ENCODE measurements at places on chromosomes 4 and X. TPM values are rescaled to one million over a fixed set of nuclear protein-coding genes. Genes with fewer than 3 reads are reported as not detected.

- DNase-seq, result no peak
Measured at GRCh38 chr4:134848681-134849080, 647.1 kb upstream of the PABPC4L start.

DNA sequence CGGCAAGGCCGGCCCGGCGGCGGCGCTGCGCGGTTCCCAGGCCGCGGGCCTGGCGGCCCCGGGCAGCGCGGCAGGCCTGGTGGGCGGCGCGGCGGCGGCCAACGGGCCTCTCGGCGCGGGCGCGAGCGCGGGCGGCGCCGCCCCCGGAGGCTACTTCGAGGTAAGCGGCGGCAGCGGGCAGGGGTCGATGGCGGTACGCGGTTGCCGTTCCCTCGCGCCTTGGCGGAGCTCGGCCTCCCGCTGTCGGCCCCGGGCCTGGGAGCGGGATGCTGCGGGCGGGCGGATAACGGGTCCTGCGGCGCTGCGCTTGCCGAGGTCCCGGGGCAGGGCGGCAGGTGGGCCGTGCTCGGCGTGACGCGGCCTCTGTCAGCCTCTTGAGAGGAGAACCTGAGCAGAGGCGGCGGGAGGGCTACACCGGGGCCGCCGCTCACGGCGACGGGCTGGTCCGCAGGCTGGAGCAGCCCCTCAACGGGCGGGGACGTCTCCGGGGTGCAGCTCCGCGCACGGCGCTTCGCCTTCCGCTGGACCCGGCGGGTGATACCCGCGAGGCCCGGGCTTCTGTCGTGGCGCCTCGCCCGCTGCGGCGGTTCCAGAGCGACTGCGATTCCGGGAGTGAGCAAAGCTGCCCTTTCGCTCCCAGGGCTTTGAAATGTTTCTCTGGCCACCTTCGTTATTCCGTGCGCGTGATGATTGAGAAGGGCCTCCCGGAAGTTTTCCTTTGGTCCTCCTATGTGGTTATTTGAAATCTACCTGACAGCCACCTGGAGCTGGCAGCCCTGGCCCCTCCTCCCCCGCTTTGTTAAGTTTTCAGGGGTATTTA is 774 bp downstream of the FAM193A start:
- DNase-seq, result peak; percentile 70

DNA sequence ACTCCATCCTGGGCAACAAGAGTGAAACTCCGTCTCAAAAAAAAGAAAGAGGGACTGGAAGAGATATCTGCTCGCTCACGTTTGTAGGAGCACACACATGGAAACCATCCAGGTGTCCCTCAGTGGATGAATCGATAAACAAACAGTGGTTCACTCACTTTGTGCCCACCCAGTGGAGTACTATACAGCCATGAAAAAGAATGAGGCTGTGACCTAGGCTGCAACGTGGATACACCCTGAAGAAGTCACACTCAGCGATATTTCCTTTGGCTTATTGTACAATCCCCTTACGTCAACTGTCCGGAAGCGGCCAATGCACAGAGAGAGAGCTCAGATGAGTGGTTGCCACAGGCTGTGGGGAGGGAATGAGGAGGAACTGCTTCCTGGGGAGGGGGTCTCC is 82.3 kb upstream of the PPP2R3B start:
- DNase-seq, result no peak

DNA sequence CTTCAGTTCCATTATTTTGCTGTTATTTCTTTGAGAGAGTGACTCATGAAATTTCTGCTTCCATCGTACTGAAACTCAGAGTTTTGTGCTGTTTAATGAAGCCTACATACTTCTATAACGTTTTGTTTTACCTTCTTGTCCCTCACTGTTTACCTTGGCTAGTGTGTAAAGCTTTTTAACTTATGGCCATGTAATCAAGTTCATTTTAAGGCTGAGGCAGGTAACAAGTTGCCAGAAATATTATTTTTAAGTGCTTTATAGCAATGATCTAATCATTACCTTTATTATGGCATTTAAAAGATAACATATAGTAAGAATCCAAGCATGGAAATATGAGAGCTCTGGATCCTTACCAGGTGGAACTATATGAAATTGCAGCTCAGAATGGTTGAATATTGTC is 102.3 kb upstream of the FAT1 start:
- DNase-seq, result no peak

- DNase-seq, result no peak
Measured at GRCh38 chr4:110953191-110953590, 330.3 kb upstream of the PITX2 start.

DNA sequence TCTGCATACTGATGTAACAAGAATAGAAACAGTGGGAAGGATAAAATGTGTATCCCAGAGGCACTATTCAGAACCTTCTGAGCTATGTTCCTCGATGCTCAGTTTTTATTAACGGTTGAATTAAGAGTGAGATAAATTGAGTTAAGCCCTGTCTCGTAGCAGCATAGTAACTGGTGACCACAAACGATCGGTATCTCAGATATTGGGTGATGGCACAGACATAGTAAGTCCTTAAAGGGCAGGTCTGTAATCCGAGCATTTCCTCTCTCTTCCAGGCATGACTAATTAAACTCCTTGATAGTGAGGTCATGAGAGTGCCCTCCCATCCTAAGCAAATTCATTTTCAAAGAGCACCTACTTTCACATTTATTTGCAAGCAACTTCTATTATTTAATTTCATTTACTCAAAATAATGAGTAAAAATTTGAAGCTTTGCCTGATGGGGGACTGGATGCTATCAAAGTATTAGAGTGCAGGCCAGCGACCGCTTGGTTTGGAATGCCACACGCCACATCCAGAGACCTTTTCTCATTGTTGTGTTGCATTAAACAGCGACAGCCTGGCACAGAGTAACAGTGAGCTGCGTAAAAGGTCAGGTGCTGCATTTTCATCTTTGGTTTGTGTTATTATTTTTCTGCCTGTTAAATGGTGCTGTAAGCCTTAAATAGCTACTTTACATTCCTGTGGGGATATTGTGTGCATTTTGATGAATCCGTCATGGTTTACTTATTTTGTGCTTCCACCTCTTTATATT is 101.9 kb downstream of the PCDH7 start:
- no peak for DNase-seq

DNA sequence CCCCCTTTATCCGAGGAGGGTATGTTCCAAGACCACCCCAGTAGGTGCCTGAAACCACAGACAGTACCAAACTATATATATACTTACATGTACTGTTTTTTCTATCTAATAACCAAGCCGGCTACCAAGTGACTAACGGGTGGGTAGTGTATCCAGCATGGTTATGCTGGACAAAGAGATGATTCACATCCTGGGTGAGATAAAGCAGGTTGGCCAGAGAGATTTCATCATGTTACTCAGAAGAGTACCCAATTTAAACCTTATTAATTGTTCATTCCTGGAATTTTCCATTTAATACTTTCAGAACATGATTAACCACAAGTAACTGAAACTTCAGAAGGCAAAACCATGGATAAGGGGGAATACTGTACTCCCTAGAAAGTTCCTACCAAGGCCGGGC is 46.5 kb downstream of the RFC1 start:
- no peak for DNase-seq

GRCh38 chr4:107823870-107824349 is 822 bp upstream of the SGMS2 start:
- no peak for DNase-seq

DNA sequence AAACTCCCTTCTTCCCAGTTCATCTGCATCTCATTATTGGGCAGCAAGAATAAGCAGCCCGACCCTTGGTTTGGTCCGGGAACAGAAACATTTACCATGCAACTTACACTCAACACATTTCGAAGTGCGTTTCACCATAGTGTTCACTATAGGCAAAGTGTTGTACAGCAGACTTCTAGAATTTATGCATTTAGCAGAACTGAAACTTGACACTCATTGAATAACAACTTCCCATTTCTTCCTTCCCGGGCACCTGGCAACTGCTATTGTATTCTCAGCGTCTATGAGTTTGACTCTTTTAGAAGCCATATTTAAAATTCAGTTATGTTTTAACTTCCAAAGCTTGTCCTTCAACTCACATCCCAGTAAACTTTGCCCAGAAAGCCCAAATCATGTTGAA is 840.6 kb downstream of the NLGN4X start:
- no peak for DNase-seq

- no peak for DNase-seq
Measured at GRCh38 chrX:36062778-36063177, 143.2 kb downstream of the CFAP47 start.

Gene IL2
- total RNA-seq, result 37.7 TPM

Gene TIMM17B
- total RNA-seq, result 57.8 TPM

Gene CSN2
- total RNA-seq, result not detected

Gene ARHGAP6
- not detected for total RNA-seq

Gene MAGEA9B
- total RNA-seq, result not detected

Gene ZNF41
- total RNA-seq, result 8.8 TPM

Gene DLG3
- 25.8 TPM for total RNA-seq

Data from activated naive CD8-positive, alpha-beta T cell treated with anti-CD3 and anti-CD28 coated beads for 36 hours (primary cell).